ENCODE measurements at places on chromosomes 6 and 20.

DNA sequence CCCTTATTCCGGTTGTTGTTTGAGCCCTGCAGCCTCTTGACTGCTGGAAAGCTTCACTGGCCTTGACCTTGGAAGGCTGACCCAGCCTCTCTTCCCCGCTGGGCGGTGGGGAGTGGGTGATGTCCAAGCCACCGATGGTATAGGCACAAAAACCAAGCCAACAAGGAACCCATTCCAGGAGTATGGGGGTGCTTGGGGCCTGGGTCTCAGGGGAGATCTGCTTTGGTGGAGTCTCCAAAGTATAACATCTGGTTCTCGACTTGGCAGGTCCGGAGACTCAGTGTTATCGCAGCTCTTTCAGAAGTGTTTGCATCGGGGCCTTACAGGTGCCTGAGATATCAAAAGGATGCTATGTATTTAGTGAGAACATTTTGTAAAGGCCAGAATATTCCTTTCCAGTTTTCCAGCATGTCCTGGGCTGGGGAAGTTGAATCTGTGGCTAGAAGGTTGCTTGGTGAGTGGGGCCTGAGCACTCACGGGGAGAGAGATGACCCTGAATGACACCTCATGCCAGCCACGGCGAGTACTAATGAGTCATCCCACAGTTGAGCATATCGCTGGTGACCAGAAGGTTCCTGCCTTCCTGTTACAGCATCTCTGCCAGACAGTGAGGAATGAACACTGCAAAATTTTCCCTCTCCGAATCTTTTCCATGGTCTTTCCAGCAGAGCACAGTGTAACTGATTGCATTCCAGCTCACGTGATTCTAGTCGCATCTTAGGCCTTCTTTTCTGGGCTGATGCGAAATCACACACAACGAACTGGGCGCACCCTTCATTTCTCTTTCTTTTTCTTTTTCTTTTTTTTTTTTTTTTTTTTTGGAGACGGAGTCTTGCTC, 133.9 kb downstream of the ZDHHC14 start:
- no peak for DNase-seq

DNA sequence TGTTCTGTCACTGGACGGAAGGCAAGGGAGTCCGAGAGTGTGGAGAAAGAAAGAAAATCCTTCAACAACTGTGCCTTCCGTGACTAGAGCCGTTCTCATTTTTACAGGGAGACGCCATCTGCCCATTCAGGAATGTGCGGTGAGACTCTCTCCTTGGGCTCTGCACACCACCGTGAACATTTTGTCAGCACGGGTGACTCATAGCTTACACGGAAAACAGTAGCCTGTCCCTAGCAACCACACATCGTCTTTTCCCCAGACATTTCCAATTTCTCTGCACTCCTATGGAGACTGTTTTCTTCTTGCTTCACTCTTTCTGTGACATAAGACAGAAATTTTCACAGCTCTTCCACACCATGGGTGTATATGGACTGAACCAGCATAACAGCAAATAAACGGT, 55.1 kb downstream of the TBXT start:
- no peak for DNase-seq

GRCh38 chr6:137724495-137725211, 142.4 kb upstream of the TNFAIP3 start:
- DNase-seq = no peak

DNA sequence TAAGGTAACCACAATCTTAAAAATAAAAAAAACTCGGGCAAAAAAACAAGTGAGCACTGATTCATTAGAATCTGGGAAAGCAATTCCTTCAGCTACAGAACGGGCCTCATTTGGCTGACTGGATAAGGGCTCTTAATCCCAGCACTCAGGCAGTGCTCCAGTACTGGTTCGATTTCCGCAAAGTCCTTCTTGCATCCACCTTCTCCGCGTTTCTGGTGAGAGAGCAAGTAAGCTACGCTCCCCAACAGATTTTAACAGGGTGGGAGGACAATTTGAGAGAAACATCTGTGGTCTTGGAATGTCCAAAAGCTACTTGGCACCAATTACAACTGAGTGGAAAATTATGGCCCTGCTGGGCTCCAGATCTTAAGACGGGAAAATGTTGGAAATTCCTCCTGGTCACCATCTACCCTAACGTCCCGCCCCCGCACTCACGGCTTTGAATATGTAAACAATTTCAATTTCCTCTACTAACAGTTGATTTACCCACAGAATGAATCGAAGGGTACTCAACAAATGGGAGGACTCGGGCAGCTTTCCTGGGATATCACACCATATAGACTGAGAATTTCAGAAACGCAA, 18.1 kb upstream of the ZSCAN9 start:
- DNase-seq = no peak

DNA sequence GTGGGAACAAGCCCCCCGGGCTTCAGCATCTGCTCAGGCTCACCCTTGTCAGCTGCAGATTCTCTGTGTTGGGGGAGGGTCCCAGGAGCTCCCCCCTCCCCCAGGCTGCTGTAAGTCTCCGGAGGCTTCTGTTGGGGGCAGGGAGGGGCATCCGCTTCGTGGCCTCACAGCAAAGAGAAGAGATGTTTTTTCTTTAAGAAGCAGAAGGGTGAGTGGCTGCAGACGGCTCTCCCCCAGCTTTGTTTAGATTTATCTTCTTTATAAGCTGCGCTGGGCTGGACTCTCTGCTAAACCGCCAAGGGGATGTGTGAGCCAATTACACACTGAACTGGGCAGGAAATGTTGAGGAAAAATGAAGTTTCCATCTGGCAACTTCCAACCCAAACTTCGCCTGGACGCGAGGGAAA, 48.7 kb upstream of the GATA5 start:
- DNase-seq = no peak

DNA sequence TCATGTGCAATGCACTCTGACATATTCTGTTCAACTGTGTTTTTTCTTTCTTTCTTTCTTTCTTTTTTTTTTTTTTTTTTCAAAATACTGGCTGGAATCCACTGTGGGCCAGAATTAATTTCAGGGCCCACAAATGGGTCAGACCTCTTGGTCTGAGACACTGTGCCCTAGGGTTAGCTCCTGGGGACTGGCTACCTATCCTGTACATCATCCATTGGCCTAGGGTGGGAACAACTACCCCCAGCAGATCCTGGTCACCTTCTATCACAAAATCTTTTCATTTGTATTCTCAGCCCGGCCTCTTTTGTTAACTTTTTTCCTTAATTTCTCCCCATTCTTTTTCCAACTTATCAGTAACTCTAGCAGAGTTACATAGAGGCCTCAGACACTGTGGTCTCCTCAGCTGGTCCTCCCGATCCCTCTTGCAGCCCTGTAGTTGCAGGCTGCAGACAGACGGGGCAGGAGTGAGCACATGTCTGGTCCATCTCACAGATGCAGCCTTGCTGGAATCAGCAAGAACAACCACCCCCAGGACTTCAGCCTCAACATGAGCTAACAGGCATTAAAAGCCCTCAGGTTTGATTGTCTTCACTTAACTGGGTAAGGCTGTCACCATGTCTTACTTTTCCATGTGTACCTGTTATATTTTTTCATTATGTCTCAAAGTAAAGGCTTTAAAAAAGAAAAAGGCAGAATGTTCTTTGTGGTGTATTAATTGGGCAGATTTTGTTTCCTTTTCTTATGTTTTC, 41.3 kb downstream of the TXLNB start:
- peak; percentile 33 for DNase-seq

GRCh38 chr20:2282181-2282580, 13.6 kb upstream of the TGM3 start:
- no peak for DNase-seq

Measured in CD4-positive, alpha-beta T cell (primary cell).